ENCODE measurements at places on chromosomes 1 and 21.

DNA sequence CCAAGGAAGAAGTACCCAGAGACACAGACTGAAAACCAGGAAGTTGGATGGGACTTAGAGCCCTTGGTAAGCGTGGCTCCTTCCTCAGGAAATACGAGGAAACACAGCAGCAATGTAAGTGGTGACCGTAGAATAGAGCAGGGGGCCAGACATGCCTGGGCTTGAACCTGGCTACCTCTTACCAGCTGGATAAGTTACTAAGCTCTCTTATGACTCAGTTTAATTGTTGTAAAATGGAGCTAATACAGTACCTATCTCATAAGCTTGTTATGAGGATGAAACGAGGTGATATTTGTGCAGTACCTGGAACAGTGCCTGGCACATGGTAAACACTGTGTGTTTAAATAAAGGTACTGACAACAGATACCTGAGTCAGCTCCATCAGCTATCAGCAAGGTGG lies 19.2 kb downstream of the EBNA1BP2 start:
- DNase-seq: no peak

DNA sequence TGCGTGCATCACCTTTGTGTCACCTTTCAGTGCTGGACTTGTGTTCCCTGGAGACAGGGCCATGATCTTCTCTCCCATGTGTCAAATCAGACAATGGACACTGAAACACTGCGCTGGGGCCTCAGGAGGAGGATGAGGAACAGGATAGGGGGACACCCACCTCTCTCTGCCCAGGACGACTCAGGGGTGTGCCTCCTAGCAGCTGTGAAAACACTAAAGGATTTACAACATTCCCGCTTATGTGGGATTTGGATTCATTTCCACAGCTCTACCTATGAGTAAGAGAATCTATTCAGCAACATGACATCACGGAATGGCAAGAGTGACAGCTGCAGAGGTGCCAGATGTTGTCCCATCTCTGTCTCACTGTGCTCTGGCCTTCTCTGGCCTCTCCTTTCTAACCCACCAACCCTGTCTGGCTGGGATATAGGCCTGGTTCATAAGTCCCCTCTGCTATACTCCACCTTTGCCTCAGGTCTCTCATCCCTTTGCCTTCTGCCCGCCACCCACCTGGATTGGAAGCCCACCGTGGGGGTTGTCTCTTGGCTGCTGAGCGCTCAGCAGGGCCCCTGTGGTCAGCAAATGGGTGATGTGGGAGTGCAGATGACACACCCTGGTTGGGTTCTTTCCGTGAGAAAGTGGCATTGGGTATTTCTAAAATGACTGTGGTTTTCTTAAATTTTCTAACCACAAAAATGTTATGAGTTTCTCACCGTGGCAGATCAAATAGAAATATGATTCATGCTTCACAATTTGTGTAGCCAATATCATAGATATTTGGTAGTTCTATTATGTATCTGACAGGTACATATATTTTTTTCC lies 47.1 kb upstream of the TLR5 start:
- DNase-seq: peak; percentile 80

- DNase-seq: no peak
Measured at GRCh38 chr1:190102757-190103326, 374.8 kb downstream of the BRINP3 start.

- DNase-seq: no peak
Measured at GRCh38 chr1:161171191-161171590, 5.0 kb downstream of the PPOX start.

GRCh38 chr1:245116131-245116530 lies 38.7 kb upstream of the KIF26B start:
- no peak for DNase-seq

GRCh38 chr1:48966583-48966982 lies 189.9 kb upstream of the BEND5 start:
- no peak for DNase-seq

- DNase-seq: peak; percentile 66
Measured at GRCh38 chr1:167460836-167461235, 57.5 kb downstream of the CD247 start.

DNA sequence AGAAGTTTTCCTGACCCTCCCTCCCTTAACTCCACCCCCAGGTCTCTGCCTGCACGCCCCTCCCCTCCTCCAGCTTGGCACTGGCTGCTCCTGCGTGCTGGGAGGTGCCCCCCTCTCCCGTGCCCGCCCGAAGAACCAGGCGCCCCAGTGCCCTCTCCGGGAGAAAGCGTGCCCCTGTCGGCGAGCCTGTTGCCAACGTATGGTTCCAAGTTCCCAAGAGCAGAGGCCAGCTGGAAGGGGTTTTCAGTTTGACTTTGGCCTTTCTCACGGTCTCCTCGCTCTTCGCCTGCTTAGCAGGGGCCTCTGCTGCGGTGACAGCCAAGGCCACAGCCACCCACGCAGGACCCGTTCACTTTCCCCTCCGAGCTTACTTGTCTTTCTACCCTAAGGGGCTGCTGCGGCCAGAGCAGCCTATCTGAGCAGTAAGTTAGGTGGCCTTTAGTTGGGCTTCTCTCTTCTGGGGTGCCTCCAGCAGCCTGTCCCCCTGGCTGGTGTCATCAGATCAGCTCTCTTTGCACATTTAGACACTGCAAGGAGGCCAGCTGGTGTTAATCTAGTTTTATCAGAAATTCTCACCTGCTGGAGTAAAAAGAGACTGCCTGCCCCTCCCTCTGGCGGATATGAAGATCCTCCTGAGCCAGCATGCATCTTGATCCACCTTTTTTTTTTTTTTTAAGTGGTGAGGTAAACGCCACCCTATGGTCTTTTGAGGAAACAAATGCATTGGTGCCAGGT lies 1.5 kb downstream of the STUM start:
- DNase-seq: peak; percentile 53

DNA sequence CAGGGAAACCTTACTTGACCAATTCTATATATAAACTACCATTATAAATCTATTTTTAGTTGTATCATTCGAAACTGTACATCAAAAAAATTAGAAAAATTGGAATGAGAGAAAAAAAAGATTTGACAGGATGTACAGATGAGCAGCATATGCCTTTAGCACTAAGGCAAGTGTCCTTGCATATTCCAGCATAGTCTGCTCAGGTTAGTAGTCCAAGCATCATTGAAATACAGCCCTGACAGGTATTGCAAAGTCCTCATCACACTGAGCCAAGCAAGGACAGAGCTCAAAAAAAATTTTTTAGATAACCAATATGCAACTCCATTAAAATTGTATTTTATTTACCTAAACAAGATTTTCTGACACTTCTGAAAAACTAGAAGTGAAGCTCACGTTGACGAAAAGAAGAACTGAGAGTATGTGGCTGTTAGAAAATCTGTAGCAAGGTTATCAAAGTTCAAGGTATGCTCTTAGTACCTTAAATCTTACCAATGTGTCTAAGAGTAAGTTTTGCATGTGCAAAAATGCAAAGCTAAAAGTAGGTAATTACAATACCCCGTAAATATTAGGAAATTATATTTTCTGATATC lies 465.6 kb upstream of the ADGRL4 start:
- no peak for DNase-seq

- no peak for DNase-seq
Measured at GRCh38 chr1:29324771-29325351, 88.5 kb downstream of the PTPRU start.

GRCh38 chr1:97869441-97869840 lies 51.4 kb downstream of the DPYD start:
- DNase-seq: no peak

DNA sequence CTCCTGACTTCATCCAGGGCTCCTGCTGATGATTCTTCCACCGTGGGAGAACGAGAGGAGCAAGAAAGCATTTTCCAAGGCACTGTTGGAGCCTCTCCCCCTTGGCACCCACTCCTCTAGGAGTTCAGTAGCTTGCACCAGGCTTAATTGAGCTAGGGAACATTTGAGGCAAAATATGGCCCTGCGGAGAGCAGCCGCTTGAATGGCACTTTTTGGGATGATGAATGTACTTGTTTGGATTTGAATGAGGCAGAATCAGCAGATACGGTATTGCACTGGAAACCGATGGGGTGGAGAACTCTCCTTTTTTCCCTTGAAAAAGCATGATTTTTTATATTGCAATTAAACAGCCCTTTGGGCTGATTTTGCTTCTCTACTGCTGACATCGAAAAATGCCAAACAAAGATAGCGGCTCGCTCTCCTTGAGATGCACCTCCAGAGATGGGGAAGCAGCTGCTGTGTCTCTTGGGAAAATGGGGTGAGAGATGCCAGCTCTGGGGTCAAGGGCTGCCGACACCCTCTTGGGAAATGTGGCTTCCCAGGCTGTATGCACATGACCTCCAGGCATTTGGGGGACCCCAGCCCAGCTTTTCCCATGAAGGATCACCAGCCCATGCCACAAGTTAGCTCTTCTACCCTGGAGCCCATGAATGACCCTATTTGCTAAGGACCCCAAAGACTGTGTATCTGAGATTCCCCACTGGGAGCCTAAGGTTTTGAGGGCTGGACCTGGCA lies 55.4 kb upstream of the LRP8 start:
- DNase-seq: no peak

DNA sequence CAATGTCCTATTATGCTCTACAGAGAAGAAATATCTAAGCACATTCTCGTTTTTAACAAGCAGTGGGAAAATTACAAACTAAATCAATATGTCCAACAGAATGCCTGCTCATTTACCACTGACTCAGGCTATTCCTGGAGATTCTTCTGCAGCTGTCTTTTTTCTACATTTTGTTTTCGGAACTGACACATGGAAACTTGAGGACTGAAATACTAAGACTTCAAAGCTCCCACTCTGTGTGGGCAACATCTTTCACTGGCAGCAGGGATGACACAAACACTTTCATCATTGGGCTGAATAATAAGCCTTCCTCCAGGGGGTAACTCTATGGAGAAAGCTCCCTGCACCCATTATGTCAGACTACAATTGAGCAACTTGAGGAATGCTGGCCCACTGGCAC lies 175.5 kb upstream of the NCAM2 start:
- no peak for DNase-seq

GRCh38 chr1:208834381-208835096 lies 590.4 kb upstream of the PLXNA2 start:
- no peak for DNase-seq

GRCh38 chr1:206911064-206911663 lies 10.6 kb downstream of the FCMR start:
- DNase-seq: no peak

GRCh38 chr1:23980728-23981070 lies 572 bp upstream of the SRSF10 start:
- DNase-seq: peak; percentile 66

DNA sequence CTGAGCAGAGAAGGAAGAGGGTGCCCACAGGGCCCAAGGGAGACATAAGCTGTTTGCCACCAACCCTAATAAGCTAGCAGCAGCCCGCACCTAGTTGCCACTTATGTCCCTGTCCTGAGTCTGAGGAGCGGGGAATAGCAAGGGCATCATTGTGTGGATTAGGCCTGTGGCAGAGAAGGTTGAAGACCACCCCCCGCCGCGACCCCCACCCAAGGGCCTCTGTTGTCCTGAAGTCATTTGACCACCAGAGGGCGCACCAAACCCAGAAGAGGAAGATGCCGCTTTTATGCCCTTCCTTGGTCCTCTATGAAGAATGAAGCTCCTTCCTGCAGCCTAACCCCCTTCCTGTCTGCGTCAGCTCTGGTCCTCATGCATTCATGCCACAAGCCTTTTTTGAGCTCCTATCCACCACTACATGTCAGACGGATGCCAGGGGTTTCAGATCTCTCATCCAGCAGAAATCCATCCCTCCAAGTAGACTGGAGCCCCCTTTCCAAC lies 16.6 kb downstream of the RHBG start:
- DNase-seq: peak; percentile 81

- no peak for DNase-seq
Measured at GRCh38 chr1:41917076-41917475, 1.6 kb downstream of the HIVEP3 start.

- no peak for DNase-seq
Measured at GRCh38 chr1:11944358-11944931, 9.9 kb downstream of the PLOD1 start.

GRCh38 chr1:53578358-53578757 lies 119.2 kb downstream of the DMRTB1 start:
- DNase-seq: no peak

DNA sequence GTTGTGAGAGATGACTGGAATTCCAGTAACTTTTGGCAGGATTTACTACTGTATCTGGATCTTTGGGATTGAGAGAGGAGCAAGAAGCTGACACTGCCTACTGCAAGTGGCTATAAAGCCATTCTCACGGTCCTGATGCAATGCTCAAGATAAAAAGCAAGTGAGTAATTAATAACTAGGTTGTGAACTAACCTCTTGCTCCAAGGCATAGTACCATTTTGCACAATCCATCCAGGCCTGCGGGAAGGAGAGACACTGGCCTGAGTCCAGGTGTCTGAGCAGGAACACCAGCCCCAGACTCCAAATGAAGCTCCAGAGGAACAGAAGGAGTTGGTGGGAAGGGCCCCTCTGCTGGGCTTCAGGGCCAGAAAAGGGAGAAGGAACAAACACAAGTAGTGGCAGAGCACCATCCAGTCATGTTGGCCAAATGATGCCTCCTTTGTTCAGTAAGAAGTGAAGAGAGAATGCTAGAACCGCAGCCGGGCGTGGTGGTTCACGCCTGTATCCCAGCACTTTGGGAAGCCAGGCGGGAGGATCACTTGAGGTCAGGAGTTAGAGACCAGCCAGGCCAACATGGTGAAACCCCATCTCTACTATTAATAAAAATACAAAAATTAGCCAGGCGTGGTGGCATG lies 9.9 kb upstream of the SLC45A3 start:
- DNase-seq: no peak

DNA sequence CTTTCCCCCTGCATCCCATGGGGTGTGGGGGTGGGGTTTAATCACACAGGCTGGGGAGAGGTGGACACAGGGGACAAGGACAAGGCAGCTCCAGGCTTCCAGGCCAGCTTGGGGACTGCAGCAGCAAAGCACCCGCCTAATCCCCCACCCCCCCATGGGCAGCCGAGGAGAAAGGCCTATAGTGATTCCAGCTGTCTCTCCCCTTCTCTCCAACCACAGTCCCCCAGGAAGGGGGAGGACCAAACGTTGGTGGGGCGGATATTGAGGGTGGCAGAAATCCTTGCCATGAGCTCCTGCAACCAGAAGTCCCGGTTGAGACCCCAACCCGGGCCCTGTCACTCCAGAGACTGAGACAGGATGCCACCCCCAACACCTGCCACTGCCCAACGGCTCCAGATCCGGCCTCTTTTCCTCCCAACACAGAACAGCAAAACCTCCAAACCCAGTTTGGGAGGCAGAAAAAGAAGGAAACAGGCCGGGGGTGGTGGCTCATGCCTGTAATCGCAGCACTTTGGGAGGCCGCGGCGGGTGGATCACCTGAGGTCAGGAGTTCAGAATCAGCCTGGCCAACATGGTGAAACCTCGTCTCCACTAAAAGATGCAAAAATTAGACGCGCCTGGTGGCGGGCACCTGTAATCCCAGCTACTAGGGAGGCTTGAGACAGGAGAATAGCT lies 1.7 kb downstream of the EPHA2 start:
- no peak for DNase-seq
